Hematopoietic multipotent progenitor cell (in vitro differentiated cells): ENCODE measurements at places on chromosomes 12 and 14.

GRCh38 chr12:12008931-12009611, 61.7 kb upstream of the BCL2L14 start:
- DNase-seq, result peak; percentile 25

DNA sequence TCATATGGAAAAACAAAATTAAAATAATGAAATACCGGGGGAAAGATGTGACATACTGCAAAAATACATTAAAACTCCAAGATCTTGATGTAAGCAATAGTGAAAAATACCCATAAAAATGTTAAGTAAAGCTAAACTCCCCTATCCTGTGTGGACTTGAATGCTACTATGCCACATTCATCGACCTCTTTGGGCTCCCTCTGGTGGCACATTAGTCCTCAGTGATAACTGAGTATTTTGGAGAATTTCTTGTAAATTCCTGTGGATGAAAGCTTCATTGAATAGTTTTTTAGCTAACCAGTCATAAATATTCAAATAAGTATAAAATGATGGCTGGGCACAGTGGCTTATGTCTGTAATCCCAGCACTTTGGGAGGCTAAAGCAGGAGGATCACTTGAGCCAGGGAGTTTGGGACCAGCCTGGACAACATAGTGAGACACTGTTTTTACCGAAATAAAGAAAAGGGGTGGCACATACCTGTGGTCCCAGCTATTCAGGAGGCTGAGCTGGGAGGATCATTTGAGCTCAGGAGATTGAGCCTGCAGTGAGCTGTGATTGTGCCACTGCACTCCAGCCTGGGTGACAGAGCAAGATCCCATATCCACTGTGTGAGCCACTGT, 42.4 kb upstream of the SGPP1 start:
- DNase-seq, result peak; percentile 51

DNA sequence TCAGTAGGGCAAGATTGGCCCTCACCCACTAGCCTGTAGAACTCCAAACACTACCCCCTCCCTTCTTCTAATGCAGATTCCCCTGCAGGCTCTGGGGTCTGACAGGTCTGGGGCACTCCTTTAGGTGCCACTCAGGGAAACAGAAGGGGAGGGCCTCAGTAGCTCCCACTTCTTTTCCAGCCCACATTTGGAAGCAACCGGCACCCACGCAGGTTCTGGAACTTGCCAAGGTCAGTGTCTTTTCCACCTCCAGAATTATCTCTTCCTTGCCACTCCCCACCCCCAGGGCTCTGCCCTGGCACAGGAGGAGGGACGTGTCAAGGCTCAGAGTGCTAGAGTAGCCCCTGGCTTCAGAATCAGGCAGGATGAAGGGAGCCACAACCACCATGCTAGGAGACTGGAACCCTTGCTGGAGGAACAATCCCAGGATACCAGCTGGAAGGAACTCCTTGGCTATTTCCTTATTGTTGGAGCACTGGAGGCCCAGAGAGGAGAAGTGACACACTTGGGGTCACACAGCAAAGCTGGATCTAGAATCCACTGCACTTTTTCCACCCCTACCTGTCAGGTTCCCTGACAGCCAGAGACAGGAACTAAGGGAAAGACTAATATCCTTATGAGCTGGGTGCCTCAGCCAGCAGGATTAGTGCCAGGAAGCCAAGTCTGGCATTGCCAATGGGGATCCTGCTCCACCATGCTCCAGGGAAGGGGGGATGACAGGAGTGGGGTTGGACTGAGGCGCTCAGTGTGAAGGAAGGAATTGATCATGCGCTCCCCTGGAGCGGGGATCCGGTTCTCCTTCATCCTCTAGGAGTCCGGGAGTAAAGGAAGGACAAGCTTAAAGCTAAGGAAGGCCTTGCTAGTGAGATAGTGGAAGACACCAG, 1.8 kb upstream of the FIGNL2 start:
- no peak for DNase-seq

DNA sequence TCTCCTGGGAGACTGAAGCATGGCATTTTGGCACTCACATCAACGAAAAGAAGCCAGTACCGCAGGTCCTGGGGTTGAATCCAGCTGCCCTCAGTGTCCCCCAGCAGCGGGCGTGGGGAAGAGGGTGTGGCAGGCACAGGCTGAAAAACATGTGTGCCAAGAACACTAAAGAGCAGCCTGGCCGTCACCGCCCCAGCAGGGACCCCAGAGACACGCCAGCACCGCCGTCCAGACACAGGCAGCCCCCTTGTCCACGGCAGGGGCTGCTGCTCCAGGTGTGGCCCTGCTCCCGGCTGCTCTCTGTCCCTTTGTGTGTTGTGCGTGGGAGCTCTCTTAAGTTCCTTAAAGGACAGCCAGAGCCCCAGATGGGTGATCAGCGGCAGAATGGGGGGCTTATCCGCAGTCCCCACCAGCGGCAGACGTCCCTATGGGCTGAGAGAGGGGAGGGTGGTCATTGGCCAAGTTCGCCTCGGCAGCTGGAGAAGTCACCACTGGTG, 556 bp downstream of the PHETA1 start:
- DNase-seq, result no peak

DNA sequence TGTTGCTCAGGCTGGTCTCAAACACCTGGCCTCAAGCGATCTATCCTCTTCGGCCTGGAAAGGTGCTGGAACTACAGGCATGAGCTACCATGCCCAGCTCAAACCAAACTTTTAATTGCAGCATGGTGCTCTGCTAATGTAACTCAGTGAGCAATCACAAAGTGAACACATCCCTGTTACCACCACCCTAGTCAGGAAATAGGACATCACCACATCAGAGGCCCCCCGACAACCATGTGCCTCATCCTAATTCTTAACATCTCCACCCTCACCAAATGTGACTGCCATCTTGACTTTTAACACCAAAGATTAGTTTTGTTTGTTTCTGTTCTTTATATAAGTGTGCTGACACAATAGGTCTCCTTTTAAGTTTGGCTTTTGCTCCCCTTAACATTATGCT, 22.8 kb upstream of the SDR39U1 start:
- no peak for DNase-seq

DNA sequence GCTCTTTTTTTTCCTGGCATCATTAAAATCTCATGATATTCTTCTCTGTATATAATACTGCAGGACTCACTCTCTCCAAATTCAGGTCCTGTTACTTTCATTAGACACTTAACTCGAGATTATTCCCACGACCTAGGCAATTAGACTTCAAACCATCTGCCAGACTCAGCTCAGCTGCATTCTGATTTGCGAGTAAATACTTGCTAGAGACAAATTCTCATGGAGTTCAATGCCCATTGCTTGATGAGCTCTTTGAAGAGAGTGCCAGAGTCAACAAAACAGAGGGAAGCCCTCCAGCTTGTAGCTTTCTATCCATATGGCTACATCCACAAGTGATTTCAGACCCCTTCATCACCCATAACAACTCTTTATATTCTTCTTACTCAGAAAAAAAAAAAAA, 88.3 kb downstream of the GTF2A1 start:
- DNase-seq, result no peak

DNA sequence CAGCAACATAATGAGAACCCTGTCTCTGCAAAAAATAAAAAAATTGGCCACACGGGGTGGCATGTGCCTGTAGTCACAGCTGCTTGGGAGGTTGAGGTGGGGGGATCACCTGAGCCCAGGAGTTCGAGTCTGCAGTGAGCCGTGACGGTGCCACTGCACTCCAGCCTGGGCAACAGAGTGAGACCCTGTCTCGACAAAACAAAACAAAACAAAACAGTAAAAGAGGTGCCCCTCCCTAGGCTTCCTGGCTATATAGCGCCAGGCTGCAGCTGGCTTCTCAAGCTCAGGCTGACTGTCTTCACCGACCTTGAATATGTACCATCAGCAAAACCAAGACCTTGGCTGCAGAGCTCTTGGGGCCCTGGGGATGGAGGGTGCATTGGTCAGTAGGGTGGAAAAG, 29.4 kb downstream of the TSPAN9 start:
- no peak for DNase-seq
